ENCODE measurements at places on chromosomes 1 and 21.

- DNase-seq = no peak
These were observed 89.6 kb upstream of the PTGFR start for GRCh38 chr1:78401148-78401547.

- no peak for DNase-seq
These were observed 192.1 kb upstream of the DAB1 start for GRCh38 chr1:57615956-57616355.

GRCh38 chr1:208235982-208236761, 8.0 kb downstream of the PLXNA2 start:
- DNase-seq = no peak

- DNase-seq = no peak
These were observed 84.5 kb downstream of the PLXNA2 start for GRCh38 chr1:208159555-208160258.

DNA sequence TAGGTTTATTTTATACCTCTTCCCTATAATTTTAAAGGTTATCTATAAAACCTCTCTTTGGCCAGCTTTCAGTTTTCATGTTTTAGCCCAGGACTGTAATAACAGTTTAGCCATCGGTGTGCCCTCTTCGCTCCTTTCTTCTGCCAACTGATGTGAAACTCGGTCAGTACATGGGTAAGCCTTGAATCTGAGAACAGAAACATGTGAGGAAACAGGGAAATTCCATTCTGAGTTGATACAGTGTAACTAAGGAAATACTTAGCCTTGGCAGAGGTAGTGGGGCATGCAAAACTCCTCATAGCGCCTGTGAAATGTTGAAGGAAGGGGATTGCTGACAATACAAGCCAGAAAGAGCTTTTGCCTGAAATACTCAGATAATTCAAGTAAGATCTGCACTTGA, 465.2 kb downstream of the NCAM2 start:
- no peak for DNase-seq

DNA sequence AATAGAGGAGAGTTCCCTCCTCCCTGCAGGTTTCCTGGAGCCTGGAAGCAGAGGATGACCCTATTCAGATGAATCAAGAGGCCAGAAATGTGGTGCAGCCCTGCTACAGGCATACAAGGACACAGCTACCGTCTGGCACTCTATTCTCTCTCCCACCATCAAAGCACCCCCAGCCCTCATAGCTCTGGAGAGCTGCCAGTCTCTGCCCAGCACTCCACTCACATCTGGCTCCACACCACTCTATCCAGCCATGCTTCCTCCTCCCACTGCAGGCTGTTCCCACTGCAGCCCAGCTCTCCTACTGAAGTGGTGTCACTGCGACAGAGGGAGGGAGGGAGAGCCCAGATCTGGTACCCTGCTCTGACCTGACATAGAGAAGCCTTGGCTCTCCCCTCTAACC, 18.4 kb downstream of the SYT2 start:
- DNase-seq = no peak
